Stimulated activated CD4-positive, alpha-beta T cell treated with anti-CD3 and anti-CD28 coated beads, Interleukin-1b, Interleukin-23, amount 100 ng/mL, for 1 hour (primary cell): ENCODE measurements at places on chromosomes 12 and 14.

DNA sequence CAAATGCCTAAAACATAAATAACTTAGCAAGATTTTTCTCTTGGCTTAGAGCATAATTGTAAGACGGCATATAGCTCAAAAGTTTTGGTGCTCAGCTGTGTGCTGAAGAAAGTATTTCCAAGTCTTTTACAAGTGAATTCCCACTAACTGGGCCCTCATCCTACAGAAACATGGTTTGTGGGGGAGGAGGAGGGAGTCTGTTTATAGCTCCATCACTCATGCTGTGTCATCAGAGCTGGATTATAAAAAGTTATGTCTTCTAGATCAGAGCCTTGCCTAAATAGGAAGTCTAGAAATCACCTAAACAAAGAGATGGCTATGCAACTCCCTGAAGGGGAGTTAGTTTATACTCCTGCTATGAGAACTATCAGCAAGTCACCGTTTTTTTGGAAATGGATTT, 65.9 kb upstream of the OTOGL start:
- no peak for DNase-seq

DNA sequence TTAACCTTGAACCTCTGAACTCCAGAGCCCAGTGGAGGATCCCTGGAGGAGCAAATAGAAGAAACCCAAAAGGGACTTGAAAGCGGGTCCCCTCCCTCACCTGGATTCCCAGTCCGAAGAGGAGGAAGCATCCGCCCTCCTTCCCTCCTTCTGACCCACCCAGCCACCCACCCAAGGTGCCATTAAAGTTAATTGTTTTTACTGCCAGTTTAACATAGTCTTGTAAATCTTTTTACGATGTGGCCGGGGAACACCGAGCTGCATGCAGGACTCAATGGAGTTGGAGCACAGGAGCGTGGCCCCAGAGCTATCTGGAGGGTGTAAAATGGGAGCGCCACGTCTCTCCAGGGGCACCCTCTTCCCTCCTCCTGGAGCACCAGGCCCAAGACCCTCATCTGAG, 49.9 kb upstream of the TBX3 start:
- DNase-seq, result no peak

DNA sequence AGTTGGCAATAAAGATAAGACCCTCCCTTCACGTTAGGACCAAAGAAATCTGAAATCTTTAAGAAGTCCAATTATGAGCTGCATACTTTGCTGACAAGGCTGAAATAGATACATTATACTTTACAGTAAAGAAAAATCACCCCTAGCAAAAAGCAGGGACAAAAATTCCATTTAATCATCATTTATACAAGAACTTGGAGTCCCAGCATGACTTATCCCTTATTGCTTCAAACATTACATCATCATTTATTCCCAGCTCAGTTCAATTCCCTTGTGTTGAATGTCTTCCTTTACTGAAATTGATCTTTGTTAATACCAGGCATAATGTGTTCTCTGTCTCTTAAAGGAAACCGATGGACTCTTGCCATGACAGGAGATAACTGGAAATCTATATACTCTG, 449.6 kb upstream of the CCDC196 start:
- DNase-seq, result no peak

DNA sequence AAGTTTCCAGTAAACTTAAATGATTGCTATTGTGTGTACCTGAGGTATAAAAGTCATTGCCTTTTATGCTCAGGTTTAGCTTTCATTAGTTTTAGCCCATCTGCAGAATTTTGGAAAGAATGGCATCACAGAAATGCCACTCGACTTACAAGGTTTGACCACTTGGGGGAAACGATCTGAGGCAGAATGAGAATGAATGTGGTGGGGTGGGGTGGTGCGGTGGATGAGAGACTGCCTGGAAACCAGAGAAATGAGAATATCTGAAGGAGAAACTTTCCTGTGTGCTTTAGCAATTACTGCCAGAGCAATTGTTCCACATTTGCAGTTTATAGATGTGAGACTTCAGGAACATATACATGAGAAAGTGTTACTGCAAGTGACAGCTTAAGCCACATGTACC, 225.4 kb upstream of the PDE3A start:
- DNase-seq, result no peak

GRCh38 chr12:5713599-5714081, 231.4 kb downstream of the ANO2 start:
- DNase-seq, result no peak

- peak; percentile 28 for DNase-seq
Measured at GRCh38 chr12:104720339-104721038, 237.6 kb downstream of the SLC41A2 start.

DNA sequence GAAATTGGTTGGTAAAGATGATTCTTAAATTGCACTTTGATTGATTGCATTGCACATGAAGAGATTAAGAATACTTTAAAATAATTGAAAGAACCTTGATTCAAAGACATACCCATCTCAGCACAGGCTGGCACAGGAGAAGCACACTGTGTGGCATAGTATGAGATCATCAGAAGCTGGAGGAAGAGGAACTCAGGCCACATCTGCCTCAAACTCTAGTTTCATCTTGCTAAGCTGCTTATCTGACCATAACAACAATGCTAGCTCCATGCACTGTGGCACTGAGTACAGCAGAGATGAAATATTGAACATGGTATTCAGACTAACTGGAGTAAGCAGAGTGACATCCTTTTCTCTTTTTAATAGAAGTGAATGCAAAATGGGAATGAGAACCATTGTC, 99.1 kb downstream of the TBC1D30 start:
- no peak for DNase-seq

DNA sequence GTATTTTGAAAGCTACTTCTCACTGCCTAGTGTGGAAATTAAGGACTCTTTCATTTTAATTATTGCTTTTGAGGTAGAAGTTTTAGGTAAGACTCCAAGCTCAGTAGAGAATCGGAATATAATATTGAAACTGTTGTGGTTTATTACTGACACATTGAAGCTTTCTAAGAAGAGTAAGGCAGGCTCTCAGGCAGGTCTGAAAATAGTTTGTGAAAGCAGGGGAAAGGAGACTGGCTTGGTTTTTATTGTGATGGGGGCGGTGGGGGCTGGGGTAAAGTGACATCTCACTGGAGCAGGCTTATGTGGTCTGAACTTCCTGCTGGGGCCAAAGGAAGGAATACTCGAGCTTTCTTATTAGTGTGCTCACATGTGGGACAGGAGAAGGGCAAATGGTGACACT, 79.5 kb downstream of the OTOGL start:
- no peak for DNase-seq
